IPS DF 6.9 (cell line): ENCODE measurements at places on chromosomes 4 and X.

DNA sequence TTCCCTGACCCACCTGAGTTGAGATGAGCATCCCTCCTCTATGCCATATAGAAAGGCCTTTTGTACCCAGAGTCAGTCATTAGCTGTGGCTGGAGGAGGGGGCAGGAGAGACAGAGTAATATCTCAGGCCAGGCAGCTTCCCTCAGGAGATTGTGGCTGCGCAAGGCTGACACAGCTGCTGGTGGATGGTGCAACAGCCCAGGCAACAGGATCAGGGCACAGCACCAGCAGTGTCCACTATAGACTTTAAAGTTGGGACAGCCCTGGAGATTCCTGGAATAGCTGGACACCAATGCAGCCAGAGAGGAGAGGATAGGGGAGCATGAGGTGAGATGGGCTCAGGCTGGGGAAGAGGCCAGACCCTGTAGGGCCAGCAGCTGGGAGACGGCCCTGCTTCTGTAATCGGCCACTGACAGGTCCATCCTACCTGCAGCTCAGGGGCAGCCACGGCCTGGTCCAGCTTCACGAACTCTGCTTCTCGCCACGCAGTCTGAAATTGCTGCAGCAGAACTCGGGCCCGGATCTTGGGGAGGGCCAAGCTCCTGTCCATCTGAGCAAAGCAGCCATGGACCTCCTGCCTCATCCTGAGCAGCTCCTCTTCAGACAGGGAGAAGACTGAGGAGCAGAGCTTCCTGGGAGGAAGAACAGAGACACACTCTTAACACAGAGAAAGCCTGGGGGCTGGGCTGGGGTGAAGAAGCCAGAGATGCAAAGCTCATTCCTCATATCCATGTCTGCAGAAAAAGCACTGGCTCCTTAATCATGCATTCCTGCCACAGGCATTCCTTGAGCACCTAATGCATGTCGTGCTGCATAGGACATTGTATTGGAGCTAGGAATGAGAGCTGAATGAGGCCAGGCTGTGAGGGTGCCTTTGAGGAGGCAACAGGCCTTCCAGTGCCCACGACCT lies 90.1 kb downstream of the EVC2 start:
- DNase-seq = no peak

DNA sequence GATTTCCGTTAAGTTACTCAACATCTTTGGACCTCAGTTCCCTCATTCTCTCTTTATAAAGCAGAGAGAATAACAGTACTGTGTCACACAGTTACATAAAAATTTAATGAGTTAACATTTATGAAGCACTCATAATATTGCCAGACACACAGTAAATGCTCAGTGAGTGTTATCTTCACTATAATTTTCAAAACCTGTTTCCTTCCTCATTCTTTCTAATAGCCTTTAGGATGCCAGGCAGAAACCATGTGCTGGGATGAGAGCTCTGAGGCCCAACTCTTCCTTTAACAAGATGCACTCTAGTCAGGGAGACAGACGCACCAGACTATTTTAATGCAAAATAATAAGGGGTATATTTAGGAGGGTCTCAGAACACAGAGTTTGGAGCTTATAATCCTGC lies 208.2 kb downstream of the STK32B start:
- DNase-seq = no peak

DNA sequence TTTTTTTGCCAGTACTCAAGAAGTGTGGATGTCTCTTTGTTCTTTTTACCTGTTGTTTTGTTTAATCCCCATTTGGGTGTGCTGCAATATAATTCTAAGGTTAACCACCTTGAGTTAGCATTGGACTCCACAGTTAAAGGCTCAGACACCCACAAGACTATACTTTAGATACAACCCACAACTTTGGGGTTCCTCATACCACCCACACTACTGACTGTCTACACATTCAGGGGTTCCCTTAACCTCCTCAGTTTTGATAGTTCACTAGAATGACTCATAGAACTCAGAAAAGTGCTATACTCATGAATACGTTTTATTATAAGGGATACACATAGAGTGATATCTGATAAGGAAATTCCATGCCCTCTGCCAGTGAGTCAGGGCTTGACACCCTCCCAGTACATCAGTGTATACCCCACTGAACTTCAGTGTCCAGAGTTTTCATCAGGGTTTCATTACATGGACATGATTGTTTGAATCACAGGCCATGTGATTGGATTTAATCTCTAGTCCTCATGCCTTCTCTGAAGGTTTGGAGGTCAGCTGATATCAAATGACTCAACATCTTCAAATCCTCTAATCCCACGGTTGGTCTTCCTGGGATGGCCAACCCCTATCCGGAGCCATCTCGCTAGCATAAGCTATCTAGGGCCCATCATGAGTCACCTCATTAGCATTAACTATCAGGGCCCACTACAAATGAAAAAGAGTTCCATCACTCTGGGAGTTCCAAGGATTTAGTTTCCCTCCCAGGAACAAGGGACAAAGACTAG lies 357.7 kb upstream of the EMCN start:
- DNase-seq = no peak

DNA sequence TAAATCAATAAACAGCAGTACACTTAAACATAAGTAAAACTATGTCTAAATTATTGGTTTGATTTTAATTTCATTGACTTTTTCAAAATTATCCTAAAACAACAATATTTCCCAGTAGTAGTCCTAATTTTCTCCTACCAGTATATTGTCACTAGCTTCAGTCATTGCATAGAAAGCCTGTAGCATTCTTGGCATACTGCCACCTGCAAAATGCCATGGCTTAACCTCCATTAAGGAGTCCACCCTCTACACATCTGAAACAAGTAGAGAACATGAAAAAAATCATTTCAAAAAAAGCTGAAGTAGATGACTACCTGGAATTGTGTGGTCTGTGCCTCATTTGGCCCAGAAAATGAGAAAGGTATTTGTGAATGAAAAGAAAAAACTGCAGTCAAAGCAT lies 348.5 kb downstream of the INPP4B start:
- no peak for DNase-seq

- DNase-seq = no peak
Measured at GRCh38 chr4:107619731-107620130, 100.3 kb downstream of the PAPSS1 start.

DNA sequence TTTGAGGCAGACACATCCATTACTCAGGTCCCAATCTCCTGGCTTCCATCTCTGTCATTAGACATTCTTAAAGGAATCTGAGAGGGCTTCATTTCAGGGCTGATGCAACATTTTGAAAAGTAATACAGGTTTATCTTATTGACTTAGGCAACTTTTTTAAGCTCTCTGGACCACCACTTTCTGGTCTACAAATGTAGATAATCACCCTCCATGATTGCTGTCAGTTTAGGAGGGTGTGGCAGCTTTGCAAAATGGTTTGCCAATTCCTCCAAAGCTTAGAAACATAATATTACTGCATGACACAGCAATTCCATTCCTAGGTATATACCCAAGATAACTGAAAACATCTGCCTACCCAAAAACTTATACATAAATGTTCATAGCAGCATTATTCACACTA lies 77.6 kb downstream of the ARHGAP6 start:
- DNase-seq = no peak

GRCh38 chr4:26822546-26822945 lies 38.1 kb upstream of the STIM2 start:
- no peak for DNase-seq

- no peak for DNase-seq
Measured at GRCh38 chrX:119401569-119401968, 2.4 kb downstream of the SLC25A43 start.

GRCh38 chr4:76920715-76921114 lies 22.8 kb upstream of the SOWAHB start:
- no peak for DNase-seq

- no peak for DNase-seq
Measured at GRCh38 chr4:85180533-85180932, 214.0 kb upstream of the WDFY3 start.

- no peak for DNase-seq
Measured at GRCh38 chr4:34187056-34187455, 2057.3 kb downstream of the ARAP2 start.

DNA sequence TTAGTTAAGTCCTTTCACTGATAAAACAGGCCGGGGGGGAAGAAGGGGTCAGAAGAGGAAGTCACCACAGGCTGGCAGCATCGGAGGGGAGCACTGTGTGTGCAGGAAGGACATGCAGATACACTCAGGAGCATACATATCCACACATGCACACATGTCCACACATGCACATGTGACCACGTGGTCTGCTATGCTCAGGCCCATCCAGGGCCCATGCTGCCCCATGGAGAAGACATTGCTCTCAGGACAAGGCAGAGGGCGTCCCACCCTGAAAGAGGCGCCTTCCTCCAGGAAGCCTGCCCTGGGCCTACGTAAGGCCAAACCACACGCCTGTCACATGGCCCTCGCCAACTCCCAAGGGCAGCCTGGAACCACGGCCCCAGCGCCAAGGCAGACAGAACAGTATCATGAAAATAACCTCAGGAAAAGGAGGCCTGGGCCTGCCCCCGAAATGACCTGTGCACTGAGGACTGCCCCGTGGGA lies 15.8 kb downstream of the WDR1 start:
- DNase-seq = no peak
